ENCODE measurements at places on chromosomes 13 and 19.

- peak; percentile 12 for DNase-seq
Measured at GRCh38 chr19:12293777-12294248, 870 bp downstream of the ZNF44 start.

GRCh38 chr19:5186293-5187050, 154.1 kb downstream of the PTPRS start:
- no peak for DNase-seq

- no peak for DNase-seq
Measured at GRCh38 chr19:32611161-32611560, 30.2 kb downstream of the PDCD5 start.

DNA sequence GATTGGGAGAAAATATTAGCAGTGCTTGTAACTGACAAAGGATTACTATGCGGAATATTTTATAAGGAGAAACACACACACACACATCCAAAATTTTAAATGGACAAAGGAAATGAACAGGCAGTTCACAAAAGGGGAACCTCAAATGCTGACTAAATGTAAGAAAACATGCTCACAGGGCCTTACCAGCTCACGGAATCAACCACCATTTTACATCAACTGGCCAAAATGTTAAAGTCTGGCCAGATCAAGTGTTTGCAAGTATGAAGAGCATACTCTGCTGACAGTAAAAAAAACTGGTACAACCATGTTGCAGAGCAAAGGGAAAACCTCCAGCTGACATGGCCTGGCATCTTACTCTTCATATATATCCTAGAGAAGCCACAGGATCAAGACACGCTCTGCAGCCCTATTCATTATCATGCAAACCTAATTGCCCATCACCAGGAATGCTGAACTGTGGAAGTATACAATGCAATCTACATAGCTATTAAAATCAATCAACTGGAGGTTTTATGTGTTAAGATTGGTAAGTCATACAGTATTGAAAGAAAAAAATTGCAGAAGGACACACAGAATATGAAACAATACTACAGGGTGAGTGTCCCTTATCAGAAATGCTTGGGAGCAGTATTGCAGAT, 124.4 kb downstream of the RNF17 start:
- DNase-seq: no peak

- no peak for DNase-seq
Measured at GRCh38 chr19:54416695-54417491, 1.6 kb downstream of the TTYH1 start.

GRCh38 chr19:54373781-54374631, 9.3 kb upstream of the LAIR1 start:
- DNase-seq: no peak

DNA sequence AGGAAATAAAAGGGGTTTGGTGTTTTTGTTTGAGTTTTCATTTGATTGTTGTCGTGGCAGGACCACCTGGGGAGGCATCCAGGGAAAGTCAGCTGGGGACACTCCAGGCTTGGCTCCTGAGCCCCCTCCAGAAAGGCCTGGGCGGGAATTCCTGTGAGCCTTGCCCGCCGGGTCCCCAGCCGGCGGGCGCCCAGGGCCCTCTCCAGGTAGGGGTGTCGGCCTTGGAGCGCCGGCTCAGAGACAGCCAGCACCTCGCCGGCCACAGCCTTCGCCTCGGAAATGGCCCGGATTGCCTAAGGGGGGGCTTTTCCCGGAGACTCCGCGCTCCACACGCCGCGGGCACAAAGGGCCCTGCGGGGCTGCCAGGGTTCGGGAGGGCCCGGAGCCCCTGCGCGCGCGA, 125.0 kb downstream of the TNFRSF19 start:
- DNase-seq: no peak

- no peak for DNase-seq
Measured at GRCh38 chr13:41970918-41971317, 10.0 kb upstream of the VWA8 start.

GRCh38 chr13:48078251-48078656, 16.6 kb downstream of the MED4 start:
- DNase-seq: no peak

GRCh38 chr19:13839130-13839937, 37.6 kb upstream of the NANOS3 start:
- peak; percentile 7 for DNase-seq

GRCh38 chr13:33264620-33264978, 21.0 kb downstream of the STARD13 start:
- DNase-seq: no peak

DNA sequence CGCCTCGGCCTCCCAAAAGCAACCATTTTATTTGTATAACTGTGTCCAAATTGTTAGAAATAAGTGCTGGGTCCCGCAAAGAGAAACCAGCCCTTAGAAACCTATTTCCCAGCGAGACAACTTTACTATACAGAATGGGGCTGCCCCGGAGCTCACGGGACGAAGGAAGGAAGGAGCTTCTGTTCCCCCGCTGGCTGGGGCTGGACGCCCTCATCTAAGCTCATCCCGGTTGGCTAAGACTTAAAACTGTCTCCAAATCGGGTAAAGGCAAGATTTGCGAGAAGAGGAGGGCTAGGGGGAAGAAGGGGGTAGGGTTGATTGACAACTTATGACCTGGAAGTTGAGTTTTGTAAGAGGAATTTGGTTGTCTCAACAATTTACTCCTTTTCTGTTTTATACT, 12.3 kb upstream of the BSG start:
- no peak for DNase-seq

GRCh38 chr13:23570099-23570920, at the start of gene TNFRSF19:
Gene TNFRSF19, plus strand, starts transcription at chr13:23570412. Its CDS starts 19,772 bp downstream, at chr13:23590184.
- DNase-seq: peak; percentile 38

DNA sequence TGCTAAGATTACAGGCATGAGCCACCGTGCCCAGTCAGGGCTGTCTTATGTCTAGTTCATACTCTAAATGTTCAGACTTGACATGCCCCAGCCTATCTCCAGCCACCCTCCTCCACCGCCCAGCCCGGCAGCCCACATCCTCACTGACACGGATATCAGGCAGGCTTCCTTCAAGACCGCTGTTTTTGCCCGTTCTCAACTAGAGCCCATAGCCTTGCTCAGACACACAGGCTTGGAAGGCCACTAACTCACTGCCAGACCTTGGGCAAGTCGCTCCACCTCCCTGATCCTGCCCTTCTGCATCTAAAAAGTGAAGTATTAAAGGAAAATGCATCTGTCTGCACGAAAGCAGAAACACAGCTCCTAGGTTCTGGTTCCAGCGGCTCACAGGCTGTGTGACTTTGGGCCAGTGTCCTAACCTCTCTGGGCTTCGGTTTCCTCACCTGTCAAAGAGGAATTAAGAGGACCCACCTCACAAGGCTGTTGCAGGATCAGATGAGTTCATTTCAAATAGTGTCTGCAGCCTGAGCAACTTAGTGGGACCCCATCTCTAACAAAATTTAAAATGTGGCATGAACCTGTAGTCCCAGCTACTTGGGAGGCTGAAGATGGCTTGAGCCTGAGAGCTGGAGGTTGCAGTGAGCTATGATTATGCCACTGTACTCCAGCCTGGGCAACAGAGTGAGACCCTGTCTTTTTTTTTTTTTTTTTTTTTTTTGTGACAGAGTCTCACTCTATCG, 14.5 kb upstream of the CERS4 start:
- no peak for DNase-seq

- DNase-seq: no peak
Measured at GRCh38 chr19:7908742-7909461, 5.2 kb downstream of the MAP2K7 start.

DNA sequence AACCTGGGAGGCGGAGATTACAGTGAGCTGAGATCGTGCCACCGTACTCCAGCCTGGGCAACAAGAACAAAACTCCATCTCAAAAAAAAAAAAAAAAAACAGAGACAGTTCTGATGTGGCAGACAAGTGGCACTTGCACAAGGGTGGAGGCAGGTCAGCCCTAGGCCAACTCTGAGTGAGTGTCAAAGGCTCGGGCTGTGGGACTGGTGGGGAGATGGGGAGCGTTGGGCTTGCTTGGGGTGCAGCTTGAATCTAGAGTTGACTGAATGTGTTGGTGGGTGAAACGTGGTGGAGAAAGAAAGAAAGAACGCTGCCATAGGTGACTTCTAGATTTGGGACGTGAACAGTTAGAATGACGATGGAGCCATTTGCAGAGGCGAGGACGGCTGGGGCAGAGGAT, 121.3 kb upstream of the SPACA7 start:
- DNase-seq: no peak

GRCh38 chr13:105153611-105154010, 1381.9 kb downstream of the EFNB2 start:
- DNase-seq: no peak

DNA sequence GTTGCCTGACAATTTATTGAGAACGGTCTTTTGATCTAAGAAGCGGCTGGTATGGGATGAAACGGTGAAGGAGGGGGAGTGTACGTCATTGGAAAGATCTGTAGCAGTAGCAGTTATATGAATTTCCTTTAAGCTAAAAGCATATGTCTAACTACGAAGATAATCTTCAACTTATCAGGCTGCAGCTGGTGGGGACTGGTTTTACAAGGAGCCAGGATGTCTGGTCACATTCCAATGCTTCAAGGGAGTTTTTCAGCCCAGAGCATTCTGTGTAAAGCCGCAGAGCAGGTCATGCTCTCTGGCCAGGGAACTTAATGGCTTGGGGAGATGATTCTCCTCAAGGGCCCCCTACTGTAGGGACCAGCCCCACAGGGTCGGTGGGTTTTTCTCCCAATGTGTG, 29.2 kb downstream of the CLEC4M start:
- DNase-seq: no peak

DNA sequence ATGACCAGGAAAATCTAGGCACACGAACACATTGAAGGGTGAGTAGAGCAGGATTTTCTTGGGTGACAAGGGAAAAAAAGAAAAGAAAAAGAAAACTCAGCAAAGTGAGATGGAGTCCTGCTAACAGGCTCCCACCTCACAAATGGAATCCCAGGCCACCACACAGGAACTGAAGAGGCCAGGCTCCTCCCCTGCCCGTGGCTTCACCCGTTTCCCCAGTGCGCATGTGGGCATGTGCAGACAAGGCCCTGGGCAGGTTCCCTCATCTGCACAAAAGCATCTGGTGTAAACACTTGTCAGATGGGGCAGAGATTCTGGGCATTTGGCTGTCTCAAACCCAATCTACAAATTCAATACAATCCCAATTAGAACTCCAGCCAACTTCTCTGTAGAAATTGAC, 24.5 kb downstream of the CFAP97D2 start:
- DNase-seq: peak; percentile 36

DNA sequence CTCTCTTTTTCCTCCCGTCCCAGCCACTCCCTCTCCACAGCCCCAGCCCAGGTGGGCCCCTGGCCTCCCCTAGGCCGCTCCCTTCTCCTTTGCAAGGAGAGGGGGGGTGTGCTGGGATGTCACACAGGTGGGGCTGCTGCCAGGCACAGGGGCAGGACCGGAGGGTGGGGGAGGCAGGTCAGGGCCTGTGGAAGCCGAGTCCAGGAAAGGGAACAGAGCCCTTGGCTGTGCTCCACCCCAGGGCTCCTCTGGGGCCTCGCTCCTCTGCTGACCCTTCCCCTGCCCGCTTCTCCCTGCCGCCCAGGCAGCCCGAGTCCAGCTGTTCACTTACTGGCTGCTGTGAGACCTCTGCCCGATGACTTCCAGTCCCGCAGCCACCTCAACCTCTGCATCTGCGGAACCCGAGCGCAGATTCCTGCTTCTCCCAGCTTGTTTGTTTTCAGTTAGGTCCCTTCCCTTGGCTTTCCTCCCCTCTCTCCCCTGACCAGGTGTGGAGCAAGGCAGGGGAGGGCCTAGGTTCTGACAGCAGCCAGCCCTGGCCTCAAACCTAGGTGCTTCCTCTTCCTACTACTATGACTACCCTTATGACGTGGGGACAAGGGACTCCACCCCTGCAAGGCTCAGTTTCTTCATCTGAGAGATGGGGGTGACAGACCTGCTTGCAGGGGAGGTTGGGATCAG, 850 bp upstream of the KLK11 start:
- DNase-seq: peak; percentile 19

- no peak for DNase-seq
Measured at GRCh38 chr19:23832717-23833327, 74.1 kb upstream of the ZNF681 start.

DNA sequence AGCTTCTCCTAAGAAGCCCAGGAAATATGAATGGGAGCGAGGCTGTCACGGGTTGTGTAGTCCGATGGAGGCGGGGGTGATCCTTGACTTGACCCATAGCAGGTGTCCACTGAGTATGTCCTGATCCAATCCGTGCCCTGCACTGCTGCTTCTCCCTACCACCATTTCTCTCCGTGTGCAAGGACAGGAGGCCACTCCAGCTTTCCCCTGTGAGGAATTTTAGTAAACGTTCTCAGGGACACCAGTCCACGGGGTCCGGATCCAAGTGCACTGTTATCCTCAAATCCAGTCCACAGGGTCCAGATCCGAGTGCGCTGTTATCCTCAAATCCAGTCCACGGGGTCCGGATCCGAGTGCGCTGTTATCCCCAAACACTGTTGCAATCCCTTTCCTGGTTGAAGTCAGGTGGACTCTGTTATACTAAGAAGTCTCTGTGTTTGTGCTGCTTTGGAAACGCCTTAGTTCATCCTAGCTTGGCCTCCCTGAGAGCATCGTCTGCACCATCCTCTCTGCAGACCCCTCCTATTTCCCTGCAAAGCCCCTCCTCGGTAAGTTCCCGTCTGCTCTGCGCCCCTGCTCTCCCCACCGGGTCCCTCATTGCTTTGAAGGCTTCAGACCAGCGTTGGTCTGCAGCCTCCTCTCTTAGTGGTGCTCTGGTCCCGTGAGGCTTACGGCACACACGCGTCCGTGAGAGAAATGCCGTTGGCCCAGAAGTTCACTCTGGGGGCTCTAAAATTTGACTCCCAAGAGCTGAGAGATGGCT, 303.5 kb downstream of the TEX29 start:
- DNase-seq: no peak

- no peak for DNase-seq
Measured at GRCh38 chr19:47005873-47006272, 13.8 kb upstream of the NPAS1 start.

DNA sequence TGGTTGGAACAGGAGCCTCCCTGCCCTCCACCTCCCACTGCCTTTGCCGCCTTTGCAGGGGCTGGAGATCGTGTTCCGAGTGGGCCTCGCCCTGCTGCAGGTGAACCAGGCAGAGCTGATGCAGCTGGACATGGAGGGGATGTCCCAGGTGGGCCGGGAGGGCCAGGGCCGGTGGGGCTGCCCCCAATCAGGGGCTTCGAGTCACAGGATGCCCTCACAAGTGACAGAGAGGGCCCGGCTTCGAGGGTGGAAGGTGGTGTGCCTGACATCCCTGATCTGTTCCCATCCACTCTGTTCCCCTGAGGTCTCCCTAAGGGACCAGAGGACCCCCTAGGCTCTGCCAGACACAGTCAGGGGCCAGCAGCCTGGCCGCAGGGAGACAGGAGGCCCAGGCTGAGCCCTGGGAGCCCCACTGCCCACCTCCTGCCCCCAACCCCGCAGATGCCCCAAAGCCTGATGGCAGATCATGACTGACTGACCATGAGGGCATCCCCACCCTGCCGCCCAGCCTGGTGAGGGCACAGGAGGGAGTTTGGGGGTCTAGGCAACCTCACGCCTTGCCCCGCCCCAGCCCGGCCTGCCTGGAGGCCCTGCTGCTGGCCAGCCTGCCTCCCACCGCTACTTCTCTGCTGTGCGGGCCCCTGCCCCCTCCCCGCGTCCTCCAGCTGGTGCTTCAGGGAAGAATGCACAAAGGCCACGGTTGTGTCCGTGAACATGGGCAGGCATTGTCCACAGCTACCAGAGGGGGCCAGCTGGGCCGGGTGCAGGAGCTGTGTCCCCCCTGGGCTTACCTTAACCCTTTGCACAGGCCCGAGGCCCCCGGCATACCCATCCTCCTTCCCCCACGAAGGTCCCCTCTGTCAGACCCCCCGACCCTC, 21.8 kb downstream of the EVI5L start:
- DNase-seq: no peak

Data from NCI-H510A treated with DMSO at 0.1 percent for 48 hours (cell line).